ENCODE measurements at places on chromosomes 3 and 15. TPM values are rescaled to one million over a fixed set of nuclear protein-coding genes. Genes with fewer than 3 reads are reported as not detected.

- peak; percentile 65 for DNase-seq
These were observed 225.6 kb upstream of the ROPN1 start for GRCh38 chr3:124217542-124217941.

DNA sequence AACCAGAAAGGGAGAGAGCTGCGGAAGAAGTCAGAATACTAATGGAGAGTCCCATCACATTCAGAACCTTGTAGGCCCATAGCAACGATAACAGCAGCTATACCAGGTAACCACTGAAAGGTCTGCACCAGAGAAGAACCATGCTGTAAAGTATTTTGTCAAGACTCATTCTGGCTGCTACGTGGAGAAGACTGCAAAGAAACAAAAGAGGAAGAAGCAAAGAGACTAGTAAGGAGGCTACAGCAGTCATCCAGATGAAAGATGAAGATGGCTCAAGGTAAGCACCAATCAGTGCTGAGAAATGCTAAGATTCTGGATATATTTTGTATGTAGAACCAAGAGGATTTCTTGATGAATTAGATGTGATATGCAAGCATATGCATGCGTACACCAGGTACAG is 39.6 kb downstream of the ACAP2 start:
- no peak for DNase-seq

DNA sequence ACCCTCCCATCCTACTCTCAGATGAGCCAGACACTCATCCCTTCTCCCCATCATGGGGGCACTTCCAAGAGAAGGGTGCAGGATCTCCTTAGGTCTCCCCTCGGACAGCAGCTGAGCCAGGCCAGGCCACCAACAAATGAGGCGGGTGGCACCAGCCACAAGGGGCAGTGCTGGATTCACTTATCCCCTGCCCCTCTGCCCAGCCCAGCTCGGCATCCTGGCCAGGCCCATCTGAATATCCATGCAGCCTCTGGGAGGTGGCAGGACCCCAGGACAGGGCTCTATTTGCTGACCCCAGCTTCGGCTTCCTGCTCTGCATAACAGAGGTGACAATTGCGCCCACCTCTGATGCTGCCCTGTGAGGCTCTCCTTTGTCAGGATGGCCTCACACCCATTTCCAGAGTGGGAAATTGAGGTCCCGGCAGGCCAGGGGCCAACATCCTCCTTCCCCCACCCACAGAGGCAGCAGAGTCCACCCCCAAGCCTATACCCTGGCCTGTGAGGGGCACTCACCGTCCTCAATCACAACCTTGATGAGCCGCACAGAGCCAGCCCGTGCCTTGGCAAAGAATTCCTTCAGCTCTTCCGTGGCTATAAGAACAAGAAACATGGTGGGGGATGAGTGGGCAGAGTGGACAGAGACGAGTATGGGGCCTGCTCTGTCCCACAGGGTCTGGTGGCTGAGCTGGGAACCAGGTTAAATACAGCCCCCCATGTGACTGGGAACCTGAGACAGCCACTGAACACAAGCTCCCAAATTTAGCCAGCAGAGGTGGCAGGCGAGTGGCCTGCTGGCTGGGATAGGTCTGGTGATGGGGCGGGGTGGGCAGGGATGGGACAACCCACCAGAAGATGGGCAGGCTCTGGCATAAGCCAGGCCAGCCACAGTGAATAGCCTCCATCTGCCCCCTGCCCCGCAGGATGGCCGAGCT is 4.2 kb downstream of the TWF2 start:
- no peak for DNase-seq

The LIPC gene
- 0.49 TPM for polyA plus RNA-seq

DNA sequence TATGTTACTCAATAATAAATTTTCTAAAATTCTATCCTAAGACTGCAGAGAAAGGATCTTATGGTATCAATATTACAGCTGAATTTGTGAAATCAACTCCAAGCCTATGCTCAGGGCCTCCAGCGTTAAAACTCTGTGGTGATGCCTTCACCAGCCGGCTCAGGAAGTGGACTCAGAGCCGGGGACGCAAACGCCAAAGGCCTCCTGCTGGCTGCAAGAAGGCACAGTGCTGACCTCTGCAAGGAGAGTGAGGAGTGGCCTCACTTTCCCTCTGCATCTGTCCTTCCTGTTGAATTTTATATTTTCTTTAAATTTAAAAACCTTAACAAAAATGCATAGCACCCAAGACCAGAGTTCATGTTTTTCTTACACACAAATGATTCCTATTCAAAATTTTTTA is 48.5 kb downstream of the HERC2 start:
- no peak for DNase-seq

DNA sequence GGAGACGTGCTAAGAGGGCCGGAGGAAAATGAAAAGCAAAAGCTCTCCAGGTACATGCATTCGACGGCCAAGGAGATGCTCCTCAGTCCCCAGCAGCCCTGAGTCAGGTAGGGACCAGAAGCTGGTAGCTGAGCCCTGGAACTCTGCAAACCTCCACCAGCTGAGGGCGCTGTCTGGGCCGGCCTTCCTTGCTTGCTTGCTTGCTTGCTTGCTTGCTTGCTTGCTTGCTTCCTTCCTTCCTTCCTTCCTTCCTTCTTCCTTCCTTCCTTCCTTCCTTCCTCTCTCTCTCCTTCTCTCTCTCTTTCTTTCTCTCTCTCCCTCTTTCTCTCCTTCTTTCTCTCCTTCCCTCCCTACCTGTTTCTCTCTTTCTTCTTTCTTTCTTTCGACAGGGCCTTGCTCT is 94.6 kb upstream of the RASGRF1 start:
- DNase-seq, result no peak

GRCh38 chr15:100859970-100860828 is 19.4 kb upstream of the ALDH1A3 start:
- no peak for DNase-seq

- DNase-seq, result no peak
These were observed 57.8 kb downstream of the ZNF621 start for GRCh38 chr3:40582401-40583027.

The PCSK6 gene
- 10.2 TPM for polyA plus RNA-seq

- no peak for DNase-seq
These were observed 8.8 kb upstream of the SLC6A6 start for GRCh38 chr3:14393440-14394106.

The POLQ gene
- 2.5 TPM for polyA plus RNA-seq

DNA sequence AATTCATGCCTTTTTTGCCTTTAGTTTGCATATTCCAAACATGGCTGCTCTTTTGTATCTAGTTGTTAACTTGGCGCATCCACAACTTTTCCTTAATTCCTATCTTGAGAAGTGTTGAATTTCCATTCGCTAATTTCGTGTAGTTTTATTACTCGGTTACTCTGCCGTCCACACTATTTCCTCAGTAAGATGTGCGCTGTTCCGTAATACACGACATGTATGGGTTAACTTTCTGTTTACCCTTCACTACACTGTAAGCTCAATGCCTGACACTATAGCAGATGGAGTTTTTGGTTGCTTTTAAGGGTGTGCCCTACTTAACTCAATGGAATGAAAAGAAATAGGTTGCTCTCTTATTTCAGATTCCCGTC is 724 bp downstream of the RPSA start:
- DNase-seq, result no peak

DNA sequence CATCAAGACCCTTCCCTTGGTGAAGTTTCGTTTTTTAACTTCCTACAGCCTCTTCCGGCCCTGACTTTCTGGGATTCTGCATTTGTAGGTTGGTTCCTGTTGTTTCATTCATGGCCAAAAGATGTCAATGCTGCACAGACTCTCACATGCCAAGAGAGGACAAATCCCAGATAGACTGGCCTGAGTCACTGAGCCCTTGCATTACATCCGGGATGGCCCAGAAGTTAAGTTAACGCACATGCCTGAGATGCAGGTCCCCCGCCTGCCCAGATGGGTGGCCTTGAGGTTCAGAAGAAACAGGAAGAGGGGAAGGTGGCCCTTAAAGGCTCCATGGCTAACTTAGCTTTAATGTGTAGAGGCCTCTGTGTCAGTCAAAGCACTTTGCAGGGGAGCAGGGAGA is 51.6 kb upstream of the SRGAP3 start:
- DNase-seq, result no peak

GRCh38 chr15:71183063-71183462 is 67.8 kb downstream of the THSD4 start:
- no peak for DNase-seq

DNA sequence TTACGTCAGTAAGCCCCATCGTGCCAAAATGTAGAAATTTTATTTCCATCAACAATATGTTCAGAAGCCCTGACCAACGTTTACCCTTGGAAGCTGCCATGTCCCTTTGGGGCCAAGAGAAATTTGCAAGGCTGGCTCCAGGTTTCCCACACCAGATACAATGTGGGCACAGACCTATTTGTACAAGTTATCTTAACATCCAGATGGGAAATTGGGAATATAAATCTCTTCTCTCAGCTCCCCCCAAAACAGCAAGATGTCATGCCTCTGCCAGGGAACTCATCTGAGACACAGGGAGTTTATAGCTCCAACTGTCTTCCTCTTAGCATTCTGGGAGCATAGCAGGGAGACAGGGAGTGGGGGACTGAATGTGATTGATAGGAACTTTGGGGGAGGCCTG is 9.3 kb upstream of the DPPA2 start:
- no peak for DNase-seq

The IQCF5 gene
- not detected for polyA plus RNA-seq

- no peak for DNase-seq
These were observed at the start of gene GATA2 for GRCh38 chr3:128492671-128493569. Gene GATA2 (minus strand): TSS chr3:128493201. CDS start chr3:128487031, 6,170 bp downstream.

GRCh38 chr3:40317061-40317855 is 7.8 kb downstream of the EIF1B start:
- DNase-seq, result no peak

Measured in forelimb muscle (tissue), 1 donor.